Retinal pigment epithelial cell (primary cell): ENCODE measurements at places on chromosomes 5 and 9.
A peak's percentile ranks its signal among the peaks of the same experiment; 100 is the strongest.

GRCh38 chr5:27266184-27266583 is 227.8 kb upstream of the CDH9 start:
- DNase-seq = no peak

DNA sequence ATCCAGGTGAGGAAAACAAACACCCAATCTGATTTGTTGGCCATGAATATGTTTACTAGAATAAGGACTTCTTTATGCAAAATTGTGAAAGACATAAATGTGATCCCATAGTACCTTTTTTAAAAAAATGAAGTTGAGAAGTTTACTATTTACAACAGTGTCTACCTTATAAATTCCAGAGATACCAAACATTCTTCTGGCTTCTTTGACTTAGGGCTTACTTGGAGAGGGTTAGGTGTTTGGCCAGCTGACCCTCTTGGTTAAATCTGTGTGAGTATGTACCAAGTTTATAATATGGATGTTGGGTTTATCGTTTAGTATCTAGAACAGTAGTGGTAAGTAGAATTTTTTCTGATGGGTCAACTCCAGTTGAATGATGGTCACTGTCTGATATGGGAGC is 212.3 kb downstream of the DOCK8 start:
- no peak for DNase-seq

DNA sequence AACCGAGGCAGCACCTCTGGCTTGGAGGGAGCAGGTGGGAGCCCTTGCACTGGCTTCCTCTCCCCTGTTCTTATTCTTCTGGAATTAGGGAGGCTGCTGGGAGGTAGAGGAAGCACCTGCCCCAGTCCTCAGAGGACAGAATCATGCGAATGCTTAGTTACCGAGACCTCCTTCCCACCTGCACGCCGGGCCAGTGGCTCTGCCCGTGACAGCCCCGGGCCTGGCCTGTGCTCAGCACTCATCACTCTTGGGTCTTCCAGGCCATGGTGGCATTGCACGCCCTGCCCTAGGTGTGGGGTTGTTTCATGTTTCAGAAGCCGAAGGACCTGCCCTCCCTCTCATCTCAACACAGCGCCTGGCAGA is 45.3 kb upstream of the NKD2 start:
- no peak for DNase-seq

GRCh38 chr9:82668689-82669199 is 394.2 kb downstream of the RASEF start:
- no peak for DNase-seq

GRCh38 chr9:121640076-121640475 is 11.4 kb upstream of the DAB2IP start:
- no peak for DNase-seq

DNA sequence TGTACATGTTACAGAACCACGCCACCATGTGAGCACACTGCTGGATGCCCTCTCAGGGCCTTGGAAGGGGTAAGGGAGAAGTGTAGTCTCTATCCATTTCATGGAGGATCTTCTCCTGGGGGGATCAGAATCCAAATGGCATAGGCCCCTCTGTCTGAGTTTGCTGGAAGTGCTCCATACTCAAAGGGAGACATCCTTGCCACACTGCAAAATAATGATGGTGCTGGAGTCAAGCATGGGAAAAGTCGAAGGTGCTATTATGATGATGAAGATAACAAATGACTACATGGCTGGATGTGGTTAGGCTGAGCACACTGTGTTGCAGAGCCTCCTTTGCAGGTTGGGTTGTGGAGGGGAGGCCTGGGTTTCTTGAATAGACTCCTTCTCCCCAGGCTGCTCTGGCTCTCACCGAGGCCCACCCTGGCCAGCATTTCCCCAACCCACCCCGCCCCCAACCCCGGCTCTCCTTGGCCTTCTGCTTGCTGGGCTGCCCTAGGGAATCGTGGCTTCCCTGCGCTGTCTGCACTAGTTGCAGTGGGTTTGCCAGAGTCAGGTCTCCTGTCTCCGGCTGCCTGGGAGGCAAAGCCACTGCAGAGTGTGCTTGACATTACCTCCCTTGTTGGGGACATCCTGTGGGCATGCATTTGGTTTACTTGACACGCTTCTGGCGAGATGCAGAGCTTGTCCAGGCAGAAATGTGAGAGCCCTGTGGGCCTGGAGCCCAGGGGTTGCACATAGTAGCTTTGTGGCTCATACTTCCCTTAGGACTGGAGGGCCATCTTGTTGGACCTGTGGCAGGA is 3.0 kb downstream of the MVB12B start:
- no peak for DNase-seq

- no peak for DNase-seq
These were observed 41.1 kb upstream of the DAP start for GRCh38 chr5:10801931-10802666.

- DNase-seq = no peak
These were observed 521.7 kb upstream of the CLINT1 start for GRCh38 chr5:158380661-158381060.

DNA sequence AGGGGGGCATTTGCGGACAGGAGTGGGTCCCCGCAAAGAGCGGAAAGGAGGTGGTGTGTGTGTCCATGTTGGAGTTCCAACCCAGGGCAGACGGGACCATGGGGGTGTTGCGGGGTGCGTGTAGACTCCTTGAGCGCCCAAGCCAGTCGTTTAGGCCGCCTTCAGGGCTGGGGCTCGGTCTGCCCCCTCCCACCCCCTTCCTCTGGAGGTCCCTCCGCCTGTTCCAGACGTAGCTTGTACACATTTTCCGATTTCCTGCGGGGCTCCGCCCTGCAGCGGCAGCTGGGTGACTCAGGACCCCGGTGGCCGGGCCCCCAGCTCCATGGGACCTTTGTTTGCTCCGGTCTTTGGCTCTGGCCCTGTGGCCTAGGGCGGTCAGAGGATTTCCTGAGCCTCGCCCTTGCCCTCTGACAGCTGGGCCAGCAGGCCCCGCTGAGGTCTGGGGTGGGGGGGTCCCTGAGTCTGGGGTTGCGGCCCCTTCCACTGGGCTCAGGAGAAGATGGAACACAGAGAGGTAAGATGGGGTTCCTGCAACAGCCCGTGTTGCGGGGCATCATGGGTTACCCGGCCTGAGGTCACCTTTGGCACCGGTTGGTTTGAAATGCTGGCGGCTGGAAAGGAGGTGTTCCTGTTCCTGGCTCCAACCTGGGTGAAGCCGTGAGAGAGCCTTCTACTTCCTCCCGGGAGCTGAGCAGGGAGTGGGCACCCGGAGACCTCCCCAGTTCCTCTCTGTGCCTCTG is 1.5 kb downstream of the PKN3 start:
- no peak for DNase-seq

DNA sequence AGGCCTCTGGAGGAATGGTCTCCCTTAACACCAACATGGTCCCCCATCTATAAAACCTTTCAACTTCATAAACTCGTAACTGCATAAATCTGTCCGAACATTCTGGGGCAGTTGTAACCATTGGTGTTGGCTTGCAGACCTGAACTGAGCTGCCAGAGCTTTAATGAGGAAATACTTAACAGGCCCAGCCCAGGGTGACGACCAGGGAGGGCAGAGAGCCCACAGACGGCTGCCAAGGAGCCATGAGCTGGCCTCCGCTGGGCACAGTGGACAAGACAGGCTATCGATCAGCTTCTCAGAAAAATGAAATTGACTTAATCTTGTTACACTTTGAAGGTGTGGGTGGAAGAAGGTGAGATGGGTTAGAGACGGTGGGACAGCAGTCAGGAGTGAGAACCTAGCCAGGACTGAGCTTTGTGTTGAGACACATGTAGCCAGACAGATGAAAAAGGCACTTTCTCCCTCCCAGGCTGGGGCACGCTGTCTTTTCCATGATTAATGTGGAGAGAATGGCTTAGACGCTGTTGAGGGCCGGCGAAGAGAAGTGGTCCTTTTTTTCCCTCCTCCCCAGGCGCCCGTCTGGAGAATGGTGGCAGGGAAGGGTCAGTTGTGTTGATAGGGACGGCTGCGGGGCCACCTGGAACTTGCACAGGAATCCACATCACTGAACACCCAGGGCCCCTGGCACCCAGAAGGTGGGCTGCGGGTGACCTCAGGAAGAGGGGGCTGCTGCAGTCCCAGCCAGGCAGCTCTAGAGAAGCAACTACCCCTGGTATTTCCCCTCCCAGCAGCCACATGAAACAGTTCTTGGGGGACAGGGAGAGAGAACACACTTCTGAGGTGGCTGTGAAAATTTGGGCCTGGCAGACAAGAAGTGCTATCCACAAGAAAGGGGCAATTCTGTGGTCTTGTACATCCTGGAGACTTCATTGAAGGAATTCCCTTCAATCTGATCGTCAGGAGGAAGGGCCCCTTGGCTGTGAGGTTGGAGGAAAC is 27.3 kb upstream of the TCOF1 start:
- DNase-seq = no peak

DNA sequence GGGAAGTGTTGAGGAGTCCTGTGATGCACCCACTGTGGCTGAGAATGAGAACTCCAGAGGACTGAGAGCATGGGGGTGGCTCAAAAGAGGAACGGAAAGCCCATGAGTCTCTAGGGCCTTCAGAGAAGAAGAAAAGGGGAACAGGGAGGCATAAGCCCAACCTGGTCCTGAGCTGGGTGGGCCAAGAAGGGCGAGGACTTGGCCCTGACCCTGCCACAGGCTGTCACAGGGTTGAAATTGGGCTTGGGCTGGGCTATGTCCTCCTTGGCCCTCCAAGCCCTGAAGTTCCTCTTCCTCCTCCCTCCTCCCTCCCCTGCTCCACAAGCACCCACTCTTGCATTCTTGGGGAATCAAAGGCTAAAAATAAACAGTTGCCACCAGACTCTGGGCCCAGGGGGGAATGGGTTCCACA is 49.3 kb upstream of the PPARGC1B start:
- DNase-seq = no peak

- DNase-seq = no peak
These were observed 57.5 kb downstream of the RICTOR start for GRCh38 chr5:39016587-39017275.

- no peak for DNase-seq
These were observed 184.0 kb downstream of the PBX3 start for GRCh38 chr9:125931211-125931610.

DNA sequence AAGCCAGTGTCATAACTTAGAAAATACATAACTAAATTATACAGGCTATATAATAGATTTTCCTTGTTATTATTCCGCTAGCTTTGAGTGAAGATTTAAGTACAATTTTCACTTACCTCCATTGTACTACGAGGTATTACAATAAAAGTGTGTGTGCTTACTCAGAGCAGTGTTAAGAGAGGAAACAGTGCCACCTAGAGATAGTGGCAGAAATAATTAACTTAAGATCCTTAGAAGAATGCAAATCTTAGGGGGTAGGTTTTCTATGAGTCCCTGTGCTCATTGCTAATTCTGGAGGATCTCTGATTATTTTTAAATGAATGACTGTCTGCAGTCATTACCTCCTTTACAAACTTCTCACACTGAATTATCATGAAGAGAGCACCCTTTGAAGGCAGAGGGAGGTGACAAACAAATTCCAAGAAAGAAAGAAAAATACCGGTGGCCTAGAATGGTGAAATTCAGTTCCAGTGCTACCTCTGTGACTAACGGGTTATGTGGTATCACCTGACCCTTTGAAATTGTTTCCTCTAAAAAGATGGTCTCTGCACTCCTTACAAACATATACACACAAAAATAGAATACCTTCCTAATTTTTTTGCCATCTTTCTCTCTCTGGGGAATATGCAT is 379.8 kb downstream of the TRIM36 start:
- no peak for DNase-seq

GRCh38 chr9:80831751-80832150 is 857.6 kb downstream of the TLE1 start:
- no peak for DNase-seq

- no peak for DNase-seq
These were observed 10.4 kb downstream of the FPGS start for GRCh38 chr9:127812936-127813675.

DNA sequence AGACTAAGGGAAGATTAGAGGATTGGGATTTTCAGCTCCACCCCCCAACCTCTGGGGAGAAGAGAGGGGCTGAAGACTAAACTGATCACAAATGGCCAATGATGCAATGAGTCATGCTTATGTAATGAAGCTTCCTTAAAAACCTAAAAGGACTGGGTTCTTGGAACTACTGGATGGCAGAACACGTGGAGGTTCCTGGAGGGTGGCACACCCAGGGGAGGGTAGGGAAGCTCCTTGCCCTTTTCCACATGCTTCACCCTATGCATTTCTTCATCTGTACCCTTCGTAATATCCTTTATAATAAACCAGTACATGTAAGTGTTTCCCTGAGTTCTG is 48.6 kb downstream of the ARHGEF28 start:
- no peak for DNase-seq

- peak; percentile 5 for DNase-seq
These were observed 129.0 kb upstream of the ALDH1B1 start for GRCh38 chr9:38263532-38263931.

GRCh38 chr9:112063151-112063550 is 111.9 kb downstream of the SUSD1 start:
- no peak for DNase-seq

DNA sequence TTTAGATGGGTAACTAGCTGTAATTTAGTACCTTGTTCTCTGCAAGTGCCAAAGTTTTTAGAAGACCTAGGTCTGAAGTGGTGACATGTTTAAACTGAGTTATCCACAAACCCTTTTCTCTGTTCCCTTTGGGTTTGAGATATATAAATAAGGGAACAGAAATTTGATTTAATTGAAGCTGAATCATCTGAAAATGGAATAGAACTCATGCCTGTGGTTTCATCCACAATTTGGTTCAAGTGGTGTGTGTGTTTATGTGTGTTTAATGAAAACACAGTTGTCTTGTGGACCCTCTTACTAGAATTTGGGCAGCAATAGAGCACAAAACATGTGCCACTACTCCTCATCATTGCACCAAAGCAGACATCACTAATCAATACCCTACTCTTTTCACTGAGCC is 216.9 kb downstream of the GLIS3 start:
- DNase-seq = no peak

- DNase-seq = no peak
These were observed 331.9 kb upstream of the RFX3 start for GRCh38 chr9:3857673-3858072.

DNA sequence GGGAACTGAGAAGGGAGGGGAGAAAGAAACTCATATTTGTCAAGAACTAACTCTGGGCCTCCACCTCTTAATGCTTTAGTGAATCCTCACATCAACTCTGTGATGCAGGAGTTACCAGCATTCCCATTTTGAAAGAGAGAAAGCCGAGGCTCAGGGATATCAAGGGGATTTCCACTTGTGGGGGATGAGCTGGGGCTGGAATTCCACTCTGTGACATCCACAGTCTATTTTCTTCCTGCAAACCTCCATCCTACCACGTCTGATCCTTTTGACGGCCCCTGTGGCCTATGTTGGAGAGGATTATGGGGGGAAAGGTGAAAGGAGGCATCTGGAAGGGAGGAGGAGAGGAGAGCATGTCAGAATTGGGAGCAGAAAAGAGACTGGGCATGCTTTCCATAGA is 9.0 kb downstream of the LCP2 start:
- no peak for DNase-seq

GRCh38 chr5:83767409-83767992 is 46.8 kb upstream of the HAPLN1 start:
- no peak for DNase-seq

- no peak for DNase-seq
These were observed 73.3 kb downstream of the AK8 start for GRCh38 chr9:132804576-132805295.
